ENCODE measurements at places on chromosomes 2 and 18. TPM values are rescaled to one million over a fixed set of nuclear protein-coding genes. Genes with fewer than 3 reads are reported as not detected.

DNA sequence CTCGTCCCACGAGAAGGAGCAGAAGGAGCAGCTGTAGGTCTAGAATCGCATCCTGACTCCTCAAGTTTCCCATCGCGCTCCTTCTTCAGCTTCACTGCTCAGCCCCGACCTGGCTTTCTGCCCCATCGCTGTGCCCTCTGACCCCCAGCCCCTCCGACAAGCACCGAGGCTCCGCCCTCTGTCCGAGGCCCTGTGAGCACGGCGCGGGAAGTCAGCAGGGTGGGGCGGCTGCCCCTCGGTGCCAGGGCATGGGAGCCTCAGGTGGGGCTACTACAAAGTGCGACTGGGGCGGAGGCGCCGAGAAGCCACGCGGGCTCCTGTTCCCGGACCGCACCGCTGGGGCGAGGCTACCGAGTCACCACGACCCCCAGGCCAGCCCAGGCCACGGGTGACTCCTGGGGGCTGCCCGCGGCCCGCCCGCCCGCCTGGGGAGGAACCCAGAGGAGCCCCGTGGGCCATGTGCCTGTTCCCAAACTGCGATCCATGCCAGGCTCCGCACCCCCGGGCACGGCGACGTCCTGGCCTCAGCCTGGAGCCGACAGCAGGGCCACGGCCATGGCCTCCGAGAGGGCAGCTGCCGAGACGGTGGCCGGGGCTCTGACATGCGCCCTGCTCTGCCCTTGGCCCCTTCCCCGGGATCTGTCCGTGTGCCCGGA lies 36.6 kb upstream of the ID2 start:
- DNase-seq = no peak

Gene ANKRD30BL
- polyA plus RNA-seq = not detected

DNA sequence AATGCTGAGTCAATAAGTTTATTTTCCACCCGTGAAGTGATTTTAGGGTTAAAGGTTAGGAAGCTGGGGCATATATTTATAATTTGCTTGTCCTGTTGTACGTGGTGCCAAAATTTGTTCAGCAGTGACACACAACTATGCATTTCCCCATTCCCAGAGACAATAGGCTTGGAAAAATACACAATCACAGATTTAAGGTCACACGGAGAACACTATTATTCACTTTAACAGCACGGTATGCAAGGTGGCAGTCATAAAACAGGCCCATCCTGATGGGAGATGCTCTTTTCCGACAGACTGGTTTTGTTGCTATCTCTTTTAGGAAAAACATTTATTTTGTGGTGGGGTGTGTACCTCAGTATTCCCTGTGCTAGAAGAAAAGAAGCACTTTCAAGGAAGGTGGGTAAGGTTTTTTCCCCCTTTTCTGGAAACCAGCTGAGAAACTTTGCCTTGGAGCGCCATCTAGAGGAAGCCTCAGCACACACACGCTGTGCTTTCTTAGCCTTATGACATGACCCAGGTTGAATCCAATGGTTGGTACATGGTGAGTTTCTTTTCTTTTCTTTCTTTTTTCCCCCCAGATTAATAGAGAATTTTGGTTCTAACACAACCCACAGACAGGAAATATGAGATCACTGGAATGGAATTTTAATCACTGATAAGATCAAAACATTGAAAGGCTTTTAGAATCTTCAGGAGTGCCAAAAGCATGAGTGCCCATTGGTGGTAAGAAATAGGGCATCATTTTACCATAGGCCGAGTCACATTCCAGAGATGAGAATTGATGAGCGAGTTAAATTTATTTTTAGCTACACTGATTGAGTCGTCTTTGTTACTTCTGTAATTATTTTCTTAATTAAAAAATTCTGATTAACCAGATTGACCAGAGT lies 332.1 kb downstream of the AGPS start:
- peak; percentile 7 for DNase-seq

Gene ATL2
- 16.1 TPM for polyA plus RNA-seq

Gene COL4A3
- not detected for polyA plus RNA-seq

Gene AQP12A
- polyA plus RNA-seq = not detected

DNA sequence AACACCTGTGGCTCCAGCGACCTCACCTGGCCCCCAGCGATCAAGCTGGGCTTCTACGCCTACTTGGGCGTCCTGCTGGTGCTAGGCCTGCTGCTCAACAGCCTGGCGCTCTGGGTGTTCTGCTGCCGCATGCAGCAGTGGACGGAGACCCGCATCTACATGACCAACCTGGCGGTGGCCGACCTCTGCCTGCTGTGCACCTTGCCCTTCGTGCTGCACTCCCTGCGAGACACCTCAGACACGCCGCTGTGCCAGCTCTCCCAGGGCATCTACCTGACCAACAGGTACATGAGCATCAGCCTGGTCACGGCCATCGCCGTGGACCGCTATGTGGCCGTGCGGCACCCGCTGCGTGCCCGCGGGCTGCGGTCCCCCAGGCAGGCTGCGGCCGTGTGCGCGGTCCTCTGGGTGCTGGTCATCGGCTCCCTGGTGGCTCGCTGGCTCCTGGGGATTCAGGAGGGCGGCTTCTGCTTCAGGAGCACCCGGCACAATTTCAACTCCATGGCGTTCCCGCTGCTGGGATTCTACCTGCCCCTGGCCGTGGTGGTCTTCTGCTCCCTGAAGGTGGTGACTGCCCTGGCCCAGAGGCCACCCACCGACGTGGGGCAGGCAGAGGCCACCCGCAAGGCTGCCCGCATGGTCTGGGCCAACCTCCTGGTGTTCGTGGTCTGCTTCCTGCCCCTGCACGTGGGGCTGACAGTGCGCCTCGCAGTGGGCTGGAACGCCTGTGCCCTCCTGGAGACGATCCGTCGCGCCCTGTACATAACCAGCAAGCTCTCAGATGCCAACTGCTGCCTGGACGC lies 4.9 kb downstream of the GPR35 start:
- DNase-seq = no peak

DNA sequence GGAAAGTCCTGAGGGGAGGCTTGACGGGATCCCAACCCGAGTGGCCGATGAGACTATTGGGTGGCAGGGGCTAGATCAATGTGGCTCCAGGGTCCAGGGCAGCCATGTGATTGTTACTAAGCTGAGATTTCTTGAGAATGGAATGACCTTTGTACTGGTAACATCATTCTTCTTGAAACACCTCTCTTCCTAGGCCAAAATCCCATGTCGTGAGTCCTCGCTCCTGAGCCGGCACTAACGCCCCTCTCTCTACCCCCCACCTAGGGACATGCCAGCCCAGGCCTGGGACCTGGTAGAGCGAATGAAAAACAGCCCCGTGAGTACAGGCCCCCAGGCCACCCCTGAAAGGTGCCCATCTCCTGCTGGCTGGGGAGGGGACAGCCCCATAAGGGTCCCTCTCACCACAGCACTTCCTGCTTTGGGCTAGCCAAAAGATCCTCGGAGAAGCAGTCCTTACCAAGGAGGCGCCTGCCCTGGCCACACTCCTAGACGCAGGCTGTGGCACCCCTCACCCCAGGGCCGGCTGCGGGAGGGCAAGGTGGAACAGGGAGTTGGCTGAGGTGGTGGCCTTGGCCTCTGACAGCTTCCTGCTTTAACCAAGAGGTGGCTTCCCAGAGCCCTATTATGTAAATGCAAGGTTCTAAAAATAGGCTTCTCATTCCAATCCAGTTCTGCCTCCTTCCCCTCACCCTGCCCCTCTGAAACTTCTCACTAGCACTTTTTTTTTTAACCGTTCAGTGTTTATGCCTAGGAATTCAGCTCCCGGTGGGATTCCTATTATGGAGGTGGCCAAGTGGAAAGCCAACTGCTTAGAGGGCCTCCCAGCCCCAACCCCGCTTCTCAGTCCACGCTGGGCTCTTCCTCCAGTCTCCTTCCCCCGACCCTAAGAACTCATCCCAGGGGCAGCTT lies 126.6 kb upstream of the PPP1CB start:
- no peak for DNase-seq

GRCh38 chr2:217934321-217935131 lies 68.3 kb downstream of the TNS1 start:
- peak; percentile 47 for DNase-seq

GRCh38 chr18:49569724-49570123 lies 7.9 kb downstream of the LIPG start:
- DNase-seq = no peak

Gene SPATA3
- not detected for polyA plus RNA-seq

DNA sequence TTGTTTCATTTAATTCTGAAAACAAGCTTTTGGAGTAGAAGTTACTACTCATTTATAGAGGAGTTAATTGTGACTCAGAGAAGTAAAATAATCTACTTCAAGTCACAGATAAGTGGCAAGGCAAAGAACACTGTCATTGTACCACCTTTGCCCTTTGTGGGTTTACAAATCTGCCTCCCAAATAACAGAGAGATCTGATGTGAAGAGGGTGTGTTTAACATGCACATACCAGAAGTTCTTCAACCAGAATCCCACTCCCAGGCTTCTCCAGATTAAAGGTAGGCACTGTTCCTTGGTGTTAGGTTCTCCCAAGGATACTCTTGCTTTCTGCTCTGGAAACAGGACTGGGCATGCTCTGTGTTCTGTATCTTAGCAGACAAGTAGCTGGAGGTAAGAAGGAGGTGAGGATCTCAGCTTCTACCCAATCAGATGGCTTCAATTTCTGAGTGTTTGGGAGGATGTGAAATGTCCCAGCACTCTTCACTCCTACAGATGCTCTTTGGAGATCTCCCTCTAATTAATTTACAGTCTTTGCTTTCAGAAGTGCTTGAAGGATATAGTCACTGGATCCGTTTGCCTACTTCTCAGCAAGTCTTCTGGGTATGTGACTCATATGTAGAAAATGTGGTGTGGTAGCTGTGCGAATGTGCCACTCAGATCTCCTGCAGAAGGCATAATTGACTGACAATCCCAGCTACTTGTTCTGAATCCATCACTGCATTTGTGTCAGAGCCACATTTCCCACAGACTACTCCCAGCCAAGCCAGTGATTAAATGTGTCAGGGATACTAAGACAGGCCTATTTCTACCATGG lies 111.1 kb downstream of the KLHL14 start:
- DNase-seq = no peak

DNA sequence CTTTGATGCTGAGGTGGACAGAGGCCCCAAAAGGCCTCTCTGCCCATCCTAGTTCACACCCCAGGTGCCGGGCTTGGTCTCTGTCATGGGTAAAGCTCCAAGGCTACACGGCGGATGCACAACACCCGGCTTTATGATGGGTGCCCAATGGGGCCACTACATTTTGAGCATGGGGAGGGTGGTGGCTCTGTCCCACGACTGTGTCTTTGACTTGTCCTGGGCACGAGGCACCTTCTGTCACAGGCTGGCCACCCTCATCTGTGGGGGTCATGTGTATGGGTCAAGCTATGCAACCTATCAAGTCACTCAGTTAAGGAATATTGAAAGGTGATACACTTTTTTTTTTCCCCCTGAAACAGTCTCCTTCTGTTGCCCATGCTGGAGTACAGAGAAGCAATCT lies 63.7 kb downstream of the EDAR start:
- DNase-seq = no peak

GRCh38 chr2:134152045-134153010 lies 101.5 kb upstream of the MGAT5 start:
- no peak for DNase-seq

Gene MAL
- polyA plus RNA-seq = not detected

DNA sequence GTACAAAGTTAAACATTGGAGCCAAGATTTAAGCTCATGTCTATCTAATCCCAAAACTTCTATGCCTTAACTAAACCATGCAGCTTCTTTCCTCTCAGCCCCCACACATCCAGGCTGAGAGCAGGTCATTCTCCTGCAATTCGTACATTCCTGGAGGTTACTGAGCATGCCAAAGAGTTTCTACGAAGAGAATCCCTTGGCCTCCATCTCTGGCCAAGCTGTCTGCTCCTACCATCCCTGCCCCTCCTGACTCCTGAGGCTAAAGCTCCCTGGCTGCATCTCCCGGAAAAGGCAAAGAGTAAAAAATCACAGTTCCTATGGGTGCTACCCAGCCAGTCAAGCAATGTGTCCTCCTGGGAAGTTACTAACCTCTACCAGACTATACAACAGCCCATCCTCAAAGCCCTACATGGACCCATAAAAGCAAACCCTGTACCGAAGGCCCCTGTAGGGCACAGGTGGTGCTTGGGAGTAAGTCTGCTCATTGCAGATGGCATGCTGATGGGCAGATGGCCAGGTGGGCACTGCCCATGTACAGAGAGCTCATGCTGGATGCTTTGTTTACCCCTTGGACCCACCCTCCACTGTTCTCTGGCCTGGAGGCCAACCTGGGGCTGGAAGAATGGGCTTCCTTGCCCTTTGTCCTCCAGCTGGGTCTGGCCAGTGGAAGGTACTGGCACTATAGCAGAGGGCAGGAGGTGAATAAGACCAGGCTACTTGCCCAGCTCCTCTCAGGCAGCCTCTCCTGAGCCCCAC lies 99.5 kb downstream of the TTC32 start:
- no peak for DNase-seq

- no peak for DNase-seq
These were observed 237.5 kb downstream of the PIK3C3 start for GRCh38 chr18:42192251-42193248.

DNA sequence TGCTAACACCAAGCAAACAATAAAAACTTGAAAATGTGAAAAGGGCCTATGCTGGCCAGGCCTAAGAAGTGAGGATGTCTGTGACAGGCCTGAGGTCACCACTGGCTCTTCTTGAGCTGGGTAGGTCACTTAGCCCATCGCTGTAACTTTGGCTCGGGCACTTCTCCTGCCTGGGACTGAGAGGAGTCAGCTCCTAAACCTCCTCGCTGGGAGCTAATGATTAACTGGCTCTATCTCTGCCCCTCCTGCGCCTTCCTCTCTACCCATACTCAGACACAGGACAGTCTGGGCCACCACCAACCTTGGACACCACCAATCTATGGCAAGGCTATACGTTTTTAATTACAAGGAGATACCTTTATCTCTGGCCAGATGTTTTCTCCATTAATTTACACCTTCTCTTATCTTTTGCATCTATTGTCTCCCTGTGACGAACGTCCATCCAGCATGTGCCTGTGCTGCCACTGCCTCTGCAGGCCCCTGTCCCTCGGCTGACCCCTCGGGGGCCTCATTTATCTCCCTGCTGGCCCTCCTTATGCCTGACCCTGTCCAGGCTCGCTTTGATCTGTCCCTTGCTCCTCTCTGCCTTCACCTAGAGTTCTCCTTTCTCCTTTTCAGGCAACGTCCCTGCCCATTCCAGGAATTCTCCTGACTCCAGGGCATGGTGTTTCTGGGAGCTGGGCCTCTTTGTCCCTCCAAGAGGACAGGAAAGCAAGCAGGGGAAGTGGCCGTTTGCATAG lies 149.1 kb upstream of the GATA6 start:
- DNase-seq = no peak

- DNase-seq = no peak
These were observed 280.3 kb upstream of the SKOR2 start for GRCh38 chr18:47531717-47532116.

Gene CREG2
- not detected for polyA plus RNA-seq

DNA sequence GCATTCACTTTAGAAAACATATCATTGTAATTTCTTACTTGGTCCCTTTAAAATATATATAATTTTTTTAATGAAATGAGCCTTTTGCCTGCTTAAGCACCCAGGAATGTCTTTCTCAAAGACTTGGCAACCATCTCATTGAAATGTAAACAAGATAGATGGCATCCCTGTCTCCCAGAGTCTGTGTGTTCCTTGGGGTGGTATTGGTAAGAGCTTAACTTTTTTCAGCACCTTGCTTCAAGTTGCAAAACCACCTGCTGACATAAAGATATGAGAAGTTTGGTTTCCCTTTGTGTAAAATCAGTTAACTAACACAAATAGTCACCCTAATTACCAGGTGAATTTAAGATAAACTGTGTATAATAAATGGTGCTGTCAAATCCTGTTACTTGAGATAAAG lies 266.9 kb downstream of the DSC3 start:
- DNase-seq = no peak

- peak; percentile 39 for DNase-seq
These were observed 20.3 kb downstream of the SLC8A1 start for GRCh38 chr2:40431600-40431955.

Gene ATOH8
- polyA plus RNA-seq = 3.9 TPM
